ENCODE measurements at places on chromosomes 11 and 22.

DNA sequence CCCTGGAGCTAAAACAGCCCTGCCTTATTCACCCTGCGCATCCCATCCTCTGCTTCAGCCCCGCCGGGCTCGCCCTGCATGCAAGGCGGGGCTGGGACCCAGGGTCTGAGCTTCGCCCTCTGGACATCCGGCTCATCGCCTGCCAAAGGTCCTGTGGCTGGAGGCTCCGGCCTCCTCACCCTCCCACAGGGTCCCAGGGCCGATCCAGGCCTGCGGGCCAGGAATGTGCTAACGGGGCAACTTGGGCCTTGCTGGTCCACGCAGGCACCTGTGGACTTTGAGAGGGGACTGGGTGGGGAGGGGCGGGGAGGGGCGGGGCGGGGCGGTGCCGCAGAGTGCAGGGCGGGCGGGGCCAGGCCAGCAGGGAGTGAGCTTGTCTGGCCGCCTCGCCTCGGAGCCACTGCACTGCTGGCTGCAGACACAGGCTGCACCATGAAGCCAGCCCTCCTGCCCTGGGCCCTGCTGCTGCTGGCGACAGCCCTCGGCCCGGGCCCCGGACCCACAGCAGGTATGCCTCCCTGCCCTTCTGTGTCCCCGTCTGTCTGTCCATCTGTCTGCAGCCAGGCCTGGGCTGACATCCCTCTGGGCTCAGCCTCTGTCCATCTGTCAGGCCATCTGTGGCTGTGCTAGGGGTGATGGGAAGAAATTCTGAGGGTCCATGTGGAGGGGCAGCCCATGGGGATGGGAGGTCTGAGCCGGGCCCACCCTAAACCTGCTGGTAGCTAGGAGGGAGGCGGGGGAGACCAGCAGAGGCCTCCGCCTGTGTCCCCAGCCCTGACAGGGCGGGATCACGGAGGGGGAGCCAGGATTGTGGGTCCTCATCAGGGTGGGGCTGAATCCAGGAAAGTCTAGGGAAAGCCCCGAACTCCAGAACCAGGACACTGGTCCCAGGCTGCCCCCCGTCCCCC lies at the start of gene SUSD2:
Gene SUSD2, plus strand, starts transcription at position 400 of the 908 bp plus-strand sequence. Its CDS starts 33 bp downstream, at position 433.
- no peak for DNase-seq

- DNase-seq: no peak
These were observed 51.7 kb upstream of the SHANK2 start for GRCh38 chr11:71304045-71304444.

GRCh38 chr11:67301951-67302516 lies 1.3 kb upstream of the SSH3 start:
- no peak for DNase-seq

DNA sequence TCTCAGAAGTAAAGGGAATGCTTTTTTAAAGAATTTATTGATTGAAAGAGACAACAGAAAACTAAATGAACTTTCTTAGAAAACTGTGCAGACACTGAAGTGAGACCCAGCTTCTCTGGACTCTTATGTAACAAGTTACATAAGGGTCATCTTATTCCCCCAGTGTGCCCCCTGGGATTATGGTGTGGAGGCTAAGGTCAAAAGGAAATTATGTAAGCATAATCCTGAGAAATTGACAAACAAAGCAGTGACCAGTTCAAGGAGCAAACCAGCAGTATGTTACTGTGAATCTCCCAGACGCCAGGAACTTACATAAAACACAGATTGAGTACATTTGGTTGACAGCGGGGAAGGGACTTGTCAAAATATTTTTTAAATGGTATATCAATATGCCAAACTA lies 78.6 kb downstream of the SLC1A2 start:
- no peak for DNase-seq

GRCh38 chr11:100003985-100004384 lies 683.1 kb upstream of the ARHGAP42 start:
- DNase-seq: no peak

GRCh38 chr11:79762279-79762921 lies 321.6 kb upstream of the TENM4 start:
- DNase-seq: no peak

DNA sequence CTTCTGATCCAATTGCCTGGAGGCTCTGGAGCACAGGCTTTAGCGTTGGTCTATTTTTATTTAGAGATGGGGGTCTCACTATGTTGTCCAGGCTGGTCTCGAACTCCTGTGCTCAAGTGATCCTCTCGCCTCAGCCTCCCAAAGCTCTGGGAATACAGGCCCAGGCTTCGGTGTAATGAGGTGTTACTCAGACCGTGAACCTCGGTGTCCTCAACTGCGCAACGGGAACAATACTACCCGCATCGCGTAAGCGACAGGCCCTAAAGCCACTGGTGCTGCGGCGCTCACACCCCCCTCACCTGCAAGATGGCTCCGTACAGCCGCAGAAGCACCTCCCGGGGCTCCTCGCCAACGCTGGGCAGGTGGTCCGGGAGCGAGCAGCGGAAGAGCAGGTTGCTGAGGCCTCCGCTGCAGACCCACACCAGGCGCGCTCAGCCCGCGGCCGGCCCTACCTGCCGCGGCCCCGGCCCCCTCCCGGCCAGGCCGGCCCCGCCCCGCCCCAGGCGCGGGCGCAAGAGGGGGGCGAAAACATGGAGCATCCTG lies 628 bp downstream of the CHKB start:
- DNase-seq: no peak

GRCh38 chr22:41564563-41564962 lies 3.8 kb downstream of the CSDC2 start:
- no peak for DNase-seq

DNA sequence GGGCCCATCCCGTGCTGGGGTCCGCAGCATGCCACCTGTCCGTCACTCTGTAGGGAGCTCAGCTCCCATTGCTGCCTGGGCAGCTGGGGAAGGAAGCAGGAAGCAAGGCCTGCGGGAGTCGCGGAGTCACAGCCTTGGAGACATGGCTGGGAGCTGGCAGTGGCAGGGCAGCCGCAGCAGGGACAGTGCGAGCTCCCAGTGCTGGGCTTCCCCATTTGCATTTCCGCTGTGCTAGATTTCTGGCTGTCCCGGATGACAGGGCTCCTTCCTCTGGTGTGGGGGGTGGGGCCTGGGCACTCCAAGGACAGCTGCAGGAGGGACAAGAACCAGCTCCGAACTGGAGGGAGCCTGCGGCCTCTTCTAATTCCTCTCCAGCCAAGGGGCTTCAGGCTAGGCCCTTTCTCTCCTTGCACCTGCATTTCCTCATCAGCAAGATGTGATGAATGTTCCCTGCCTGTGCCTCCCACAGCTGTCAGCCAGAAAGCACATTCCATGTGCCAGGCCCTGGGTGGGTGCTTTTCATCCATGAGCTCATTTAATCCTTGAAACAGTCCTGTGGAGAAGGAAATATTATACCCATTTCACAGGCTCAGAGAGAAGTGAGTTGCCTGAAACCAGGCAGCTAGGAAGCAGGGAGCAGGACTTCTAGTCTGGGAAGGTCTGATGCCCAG lies 48.0 kb downstream of the MYO7A start:
- peak; percentile 44 for DNase-seq

DNA sequence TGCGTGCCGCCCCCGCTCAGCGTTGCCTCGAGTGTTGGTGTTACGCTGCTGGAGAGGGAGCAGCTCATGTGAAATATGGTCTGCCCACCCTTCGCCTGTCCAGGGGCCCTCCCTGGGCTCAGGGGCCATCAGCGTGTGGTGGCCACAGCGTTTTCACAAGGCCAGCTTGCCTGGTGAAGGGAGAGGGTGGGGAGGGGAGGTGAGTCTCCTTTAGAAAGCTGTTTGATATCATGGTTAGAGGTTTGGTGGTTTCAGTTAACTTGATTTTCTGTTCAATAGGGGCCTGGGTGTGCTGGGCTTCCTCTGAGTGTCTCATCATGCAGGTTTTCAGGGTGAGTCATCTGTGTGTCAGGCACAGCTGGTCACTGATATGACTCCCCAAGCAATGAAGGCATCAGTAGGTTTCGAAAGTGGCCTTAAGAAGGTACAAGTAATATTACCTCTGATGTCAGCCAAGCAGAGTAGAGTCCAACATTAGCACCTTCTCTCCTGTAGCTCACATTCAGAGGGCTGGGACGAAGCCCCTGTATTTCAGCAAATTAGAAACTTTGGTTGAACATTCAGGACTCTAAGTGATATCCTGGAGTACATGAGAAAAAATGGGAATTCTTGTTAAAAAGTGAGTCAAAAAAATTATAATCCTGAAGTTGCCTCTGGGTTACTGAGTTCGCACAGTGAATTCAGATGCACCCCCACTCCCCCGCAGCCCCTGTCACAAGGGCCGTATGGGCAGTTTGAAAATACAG lies 172.5 kb downstream of the TBC1D22A start:
- no peak for DNase-seq

- peak; percentile 57 for DNase-seq
These were observed 619 bp downstream of the MSANTD2 start for GRCh38 chr11:124799348-124800225.

DNA sequence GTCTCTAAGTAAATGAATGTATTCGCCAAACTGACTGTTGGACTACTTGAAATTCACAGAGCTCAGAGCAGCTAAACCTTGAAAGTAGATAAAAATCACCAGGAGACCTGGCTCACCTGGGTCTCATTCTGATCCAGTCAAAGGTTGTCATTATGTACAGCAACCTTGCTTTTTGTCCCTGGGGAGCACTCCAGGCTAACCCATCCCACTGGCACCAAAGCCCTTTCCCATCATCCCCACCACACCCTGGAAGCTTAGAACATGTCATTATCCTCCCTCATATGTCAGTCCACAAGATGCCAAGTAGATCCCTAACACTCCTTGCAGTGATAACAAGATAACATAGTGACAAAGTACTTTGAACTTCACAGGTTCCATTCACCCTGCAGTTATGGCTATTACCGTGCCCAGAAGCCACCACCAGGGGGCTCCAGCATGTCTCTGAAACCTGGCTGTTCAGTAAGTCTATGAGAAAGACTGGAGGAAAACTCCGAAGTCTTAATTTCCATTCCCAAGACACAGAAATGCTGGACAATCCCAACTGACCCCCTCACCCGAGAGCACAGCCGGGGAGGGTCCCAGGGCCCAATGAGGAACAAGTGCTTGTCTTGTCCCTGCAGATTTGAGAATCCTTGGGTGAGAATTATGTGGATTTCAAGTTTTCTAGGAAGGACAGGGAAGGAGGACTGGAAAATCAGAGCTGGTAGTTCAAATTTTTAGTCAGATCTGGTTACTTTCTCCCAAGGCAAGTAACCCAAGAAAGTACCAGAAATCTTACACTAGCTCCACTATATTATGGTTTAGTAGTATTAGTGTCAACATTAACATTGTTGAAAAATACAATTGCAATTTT lies 43.0 kb upstream of the USP47 start:
- DNase-seq: peak; percentile 86

DNA sequence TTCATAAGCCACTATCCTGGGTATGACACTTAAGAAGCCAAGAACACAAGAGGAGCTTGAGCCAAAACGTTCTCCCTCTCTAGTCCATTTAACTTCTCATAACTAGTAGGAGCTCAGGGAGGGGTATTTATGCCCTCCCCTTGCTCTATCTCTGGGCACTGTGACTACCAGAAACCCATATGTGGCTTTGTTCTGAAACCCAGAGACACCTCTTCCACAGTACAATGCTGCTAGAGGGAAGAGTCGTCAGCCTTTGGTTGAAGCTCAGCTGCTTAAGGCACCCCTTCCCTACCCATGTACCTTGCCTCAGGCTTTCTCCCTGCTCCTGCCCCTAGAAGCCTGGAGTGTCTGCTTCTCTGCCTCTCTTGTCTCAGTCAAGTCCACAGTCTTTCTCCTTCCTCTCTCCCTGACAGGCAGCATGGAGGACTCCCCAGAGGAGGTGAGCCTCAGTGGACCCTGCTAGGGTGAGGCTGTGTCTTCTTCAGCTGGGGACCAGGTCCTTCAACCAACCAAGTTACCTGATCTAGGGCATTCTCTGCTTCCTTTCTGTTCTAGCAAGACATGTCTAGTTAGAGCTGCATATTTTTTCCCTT lies 23.1 kb upstream of the USP47 start:
- DNase-seq: no peak

- DNase-seq: no peak
These were observed 284.7 kb downstream of the ST3GAL4 start for GRCh38 chr11:126640186-126640585.

GRCh38 chr22:37604875-37605274 lies 3.8 kb upstream of the GGA1 start:
- DNase-seq: no peak

GRCh38 chr22:38935023-38935422 lies 22.4 kb upstream of the APOBEC3A start:
- no peak for DNase-seq

DNA sequence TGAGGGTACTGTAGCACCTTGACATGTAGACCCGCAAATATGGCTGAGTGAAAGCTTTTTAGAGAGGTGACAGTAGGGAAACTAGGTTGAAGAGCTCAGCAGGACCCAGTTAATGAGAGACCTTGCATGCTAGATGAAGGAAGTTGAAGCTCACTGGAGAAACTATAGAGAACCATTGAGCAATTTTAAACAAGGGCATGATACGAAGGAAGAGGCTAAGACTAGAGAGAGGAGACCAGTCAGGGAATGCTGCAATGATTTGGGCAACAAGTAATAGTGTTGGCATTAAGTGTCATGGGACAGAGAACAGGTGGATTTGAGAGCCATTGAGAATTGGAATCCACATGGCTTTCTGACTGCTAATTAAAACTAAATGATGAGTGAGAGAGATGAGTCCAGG lies 4.1 kb downstream of the OLFML1 start:
- no peak for DNase-seq

- no peak for DNase-seq
These were observed 28.0 kb downstream of the RBX1 start for GRCh38 chr22:40979198-40979597.

GRCh38 chr11:111815489-111815888 lies 49.3 kb upstream of the PPP2R1B start:
- DNase-seq: no peak

GRCh38 chr11:120554766-120555432 lies 43.4 kb downstream of the GRIK4 start:
- no peak for DNase-seq

DNA sequence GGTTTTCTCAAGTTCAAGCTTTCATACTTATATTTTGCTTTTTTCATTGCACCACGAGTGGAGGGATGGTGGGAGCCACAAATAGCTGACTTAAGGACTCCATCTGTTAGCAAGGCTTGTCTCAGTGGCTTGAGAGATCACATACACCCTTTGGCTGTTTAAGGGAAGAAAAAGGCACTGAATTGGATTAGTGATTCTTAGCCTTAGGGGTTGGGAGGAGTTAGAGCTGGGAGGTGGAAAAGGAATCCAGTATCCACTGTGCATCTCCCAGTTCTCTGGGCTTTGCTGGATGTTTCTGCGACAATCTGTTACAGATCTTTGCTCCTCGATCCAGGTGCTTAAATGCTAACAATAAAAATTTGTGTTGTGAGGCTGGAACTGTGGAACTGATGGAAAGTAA lies 593.6 kb downstream of the CNTN5 start:
- DNase-seq: no peak

DNA sequence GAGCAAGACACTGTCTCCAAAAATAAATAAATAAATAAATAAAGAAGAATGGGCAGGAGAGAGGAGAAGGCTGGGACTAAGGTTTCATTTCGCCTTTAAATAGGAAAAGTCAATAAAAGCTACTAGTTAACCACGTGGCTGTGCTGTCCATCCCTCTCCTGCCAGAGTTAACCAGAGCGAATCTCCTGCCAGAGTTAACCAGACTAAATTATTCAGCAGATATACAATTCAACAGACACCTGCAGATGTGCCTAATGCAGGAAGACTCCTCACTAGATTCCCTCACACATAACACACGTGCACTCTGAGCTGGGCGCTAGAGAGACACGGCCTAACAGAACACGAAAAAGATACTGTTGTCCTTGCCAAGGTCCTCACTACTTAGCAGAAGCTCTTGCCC lies 156.1 kb downstream of the IGLL1 start:
- no peak for DNase-seq

All from endothelial cell (in vitro differentiated cells).